Gastroesophageal sphincter (tissue), 4 donors: ENCODE measurements at places on chromosomes 1 and 21.

- no peak for ATAC-seq
These were observed 54.4 kb upstream of the ACOT11 start for GRCh38 chr1:54493608-54494007.

DNA sequence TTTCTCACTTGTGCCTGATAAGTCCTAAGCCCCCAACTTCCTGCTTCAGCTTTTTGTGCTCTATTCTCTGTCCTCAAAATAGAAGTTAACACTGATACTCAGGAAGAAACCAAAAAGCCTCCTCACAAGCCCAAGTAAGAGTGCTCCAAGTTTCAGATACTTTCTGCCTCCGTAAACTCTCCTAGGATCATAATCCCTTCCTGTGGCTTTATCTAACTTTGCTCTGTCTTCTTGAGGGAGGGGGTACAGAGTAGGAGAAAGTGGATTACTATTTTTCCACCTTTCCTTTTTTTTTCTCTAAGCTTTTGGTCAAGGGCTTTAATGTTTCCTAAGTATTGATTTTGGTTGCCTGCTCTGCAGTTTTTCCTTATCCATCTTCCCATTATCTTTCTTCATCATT is 54.6 kb downstream of the DPH5 start:
- no peak for ATAC-seq

GRCh38 chr1:152855661-152856060 is 4.1 kb upstream of the LCE7A start:
- no peak for ATAC-seq

DNA sequence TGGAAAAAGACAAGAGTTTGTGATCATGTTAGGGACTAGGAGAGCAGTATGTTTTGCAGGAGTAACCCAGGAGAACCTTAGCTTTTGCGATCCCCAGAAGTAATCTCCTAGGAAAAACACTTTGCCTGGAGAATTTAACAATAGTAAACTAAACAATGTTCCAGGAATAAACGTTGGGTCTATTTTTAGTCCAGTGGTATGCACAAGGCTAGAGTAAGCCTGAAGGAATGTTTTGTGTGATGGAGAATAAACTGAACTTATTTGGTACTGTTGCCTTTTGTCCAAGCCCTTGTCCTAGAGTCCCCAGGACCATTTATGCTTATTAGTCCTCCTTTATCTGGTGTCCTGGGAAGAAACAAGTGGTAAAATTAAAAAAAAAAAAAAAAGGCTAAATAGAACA is 28.7 kb upstream of the RGS5 start:
- ATAC-seq = peak; percentile 80

- no peak for ATAC-seq
These were observed 2.2 kb downstream of the MMEL1 start for GRCh38 chr1:2630498-2631135.

DNA sequence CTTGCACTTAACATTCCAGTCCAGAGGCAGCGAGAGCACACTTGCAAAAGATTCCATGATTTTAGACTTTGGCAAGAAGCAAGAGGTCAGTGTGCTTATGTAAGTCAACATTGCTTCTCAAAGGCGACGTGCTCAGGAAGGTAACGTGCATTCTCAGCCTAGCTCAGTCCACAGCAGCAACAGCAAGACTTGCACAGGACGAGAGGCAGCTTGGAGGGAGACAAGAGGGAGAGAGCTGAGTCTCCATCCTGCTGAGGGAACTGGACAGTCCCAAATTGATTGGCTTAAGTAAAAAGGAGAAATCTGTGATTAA is 56.5 kb downstream of the PTP4A2 start:
- no peak for ATAC-seq

- ATAC-seq = no peak
These were observed 221.1 kb upstream of the GREM2 start for GRCh38 chr1:240833075-240833474.

- ATAC-seq = no peak
These were observed 58.7 kb upstream of the SIM2 start for GRCh38 chr21:36640174-36640720.

DNA sequence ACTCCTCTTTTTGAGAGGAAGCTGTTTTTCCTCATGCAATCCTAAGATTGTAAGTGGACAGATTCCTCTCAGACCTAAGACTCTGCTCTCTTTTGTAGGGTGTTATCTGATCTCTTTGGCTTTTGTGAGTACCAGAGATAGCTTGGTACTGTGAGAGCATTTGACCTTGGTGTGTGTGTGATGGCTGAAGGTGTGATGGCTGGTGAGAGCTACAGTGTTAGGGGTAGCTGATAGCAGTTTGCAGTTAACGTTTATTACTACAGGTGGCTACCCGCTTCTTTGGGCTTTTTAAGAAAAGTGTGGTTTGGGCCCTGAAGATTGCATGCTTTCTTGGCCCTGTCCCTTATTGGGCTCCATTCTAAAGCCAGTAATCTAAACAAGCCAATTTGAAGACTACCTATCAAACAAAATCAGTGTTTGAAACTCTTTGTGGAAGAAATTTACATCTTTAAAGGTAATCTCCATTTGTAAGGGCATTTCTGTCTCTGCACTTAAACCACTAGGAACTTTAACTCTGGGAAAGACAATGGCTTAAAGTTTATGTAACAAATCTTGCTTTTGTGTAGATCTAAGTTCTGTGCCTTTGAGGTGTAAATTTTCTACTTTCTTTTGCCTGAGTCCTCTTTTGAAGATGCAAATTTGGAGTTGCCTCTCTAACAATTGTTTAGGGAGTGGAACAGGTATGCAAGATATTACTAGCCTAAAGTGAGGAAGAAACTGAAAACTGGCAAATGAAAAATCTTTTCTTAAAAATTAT is 85.3 kb upstream of the SERBP1 start:
- no peak for ATAC-seq

GRCh38 chr1:203629507-203630082 is 3.0 kb downstream of the ATP2B4 start:
- ATAC-seq = peak; percentile 46

- no peak for ATAC-seq
These were observed 36.9 kb upstream of the EDEM3 start for GRCh38 chr1:184791550-184791900.

GRCh38 chr1:243739335-243740003 is 110.6 kb downstream of the AKT3 start:
- no peak for ATAC-seq
